ACHN (cell line): ENCODE measurements at places on chromosomes 1 and 21.
A peak's percentile ranks its signal among the peaks of the same experiment; 100 is the strongest.

- DNase-seq: no peak
Observed at GRCh38 chr1:192852001-192852947, 43.4 kb downstream of the RGS2 start.

- no peak for DNase-seq
Observed at GRCh38 chr1:172107316-172107975, 266.1 kb downstream of the DNM3 start.

- no peak for DNase-seq
Observed at GRCh38 chr1:185158800-185159199, 1.8 kb downstream of the SWT1 start.

DNA sequence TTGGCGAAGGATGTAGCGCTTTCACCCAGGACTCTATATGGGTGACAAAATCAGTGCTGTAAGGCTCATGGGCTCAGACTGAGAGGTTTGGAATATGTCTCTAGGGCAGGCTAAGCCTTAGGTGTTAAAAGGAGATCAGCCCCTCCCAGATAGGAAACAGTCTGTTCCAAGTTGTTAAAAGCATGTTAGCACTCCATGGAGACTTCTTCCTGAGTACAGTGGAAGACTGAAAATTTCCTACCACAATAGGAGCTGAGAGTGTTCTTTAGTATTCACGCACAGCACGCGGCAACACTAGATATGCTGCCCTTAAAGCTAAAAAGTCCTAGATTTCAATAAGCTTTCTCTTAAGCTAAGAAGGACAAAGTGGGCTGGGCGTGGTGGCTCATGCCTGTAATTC, 122.1 kb downstream of the TRABD2B start:
- peak; percentile 1 for DNase-seq

- no peak for DNase-seq
Observed at GRCh38 chr1:184518736-184519357, 132.0 kb downstream of the C1orf21 start.

GRCh38 chr21:45091550-45092322, 17.4 kb downstream of the ADARB1 start:
- no peak for DNase-seq

- DNase-seq: peak; percentile 83
Observed at GRCh38 chr1:202625416-202626360, 84.6 kb downstream of the SYT2 start.

DNA sequence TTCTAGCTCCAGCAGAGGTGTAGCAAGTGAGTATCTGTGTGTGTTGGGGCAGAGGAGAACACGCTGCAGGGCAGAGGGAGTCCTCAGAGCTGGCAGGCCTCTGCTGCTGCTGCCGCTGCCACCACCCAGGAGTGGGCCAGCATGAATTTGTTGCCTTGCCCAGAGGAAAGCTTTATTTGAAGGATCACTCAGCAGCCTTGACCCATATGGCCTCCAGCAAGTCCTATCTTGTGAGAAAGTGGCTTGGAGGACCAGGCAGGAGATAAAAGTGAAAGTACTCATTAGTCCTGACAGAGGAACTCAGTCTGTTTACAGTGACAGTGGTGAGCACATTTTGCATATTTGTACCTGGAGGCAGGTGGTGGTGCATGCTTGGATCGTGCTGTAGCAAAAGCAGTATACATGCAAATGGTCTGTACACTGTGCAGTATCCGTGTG, 3.1 kb downstream of the TRAF5 start:
- no peak for DNase-seq

- DNase-seq: no peak
Observed at GRCh38 chr1:198647055-198647454, 8.2 kb downstream of the PTPRC start.

DNA sequence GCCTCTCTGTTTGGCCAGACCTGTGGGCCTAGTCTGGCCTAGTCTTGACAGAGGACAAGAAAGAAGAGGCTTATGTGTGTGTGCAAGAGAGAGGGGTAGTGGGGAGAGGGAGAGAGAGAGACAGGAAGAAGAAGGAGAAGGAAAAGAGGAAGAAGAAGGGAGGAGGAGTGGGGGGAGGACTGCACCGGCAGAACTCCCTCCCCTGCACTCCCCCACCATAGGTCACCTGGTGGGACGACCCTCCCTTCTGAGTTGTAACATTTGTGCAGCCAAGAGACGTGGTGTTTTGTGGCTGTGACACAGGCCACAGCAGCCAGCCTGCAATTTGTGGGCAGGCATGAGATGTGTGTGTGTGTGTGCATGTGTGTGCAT, 4.3 kb downstream of the INAVA start:
- DNase-seq: no peak

GRCh38 chr1:52140633-52141512, 1.0 kb upstream of the ZFYVE9 start:
- DNase-seq: no peak

- DNase-seq: no peak
Observed at GRCh38 chr21:33568448-33568847, 20.0 kb downstream of the DONSON start.

- no peak for DNase-seq
Observed at GRCh38 chr1:90502696-90503095, 214.4 kb downstream of the BARHL2 start.

DNA sequence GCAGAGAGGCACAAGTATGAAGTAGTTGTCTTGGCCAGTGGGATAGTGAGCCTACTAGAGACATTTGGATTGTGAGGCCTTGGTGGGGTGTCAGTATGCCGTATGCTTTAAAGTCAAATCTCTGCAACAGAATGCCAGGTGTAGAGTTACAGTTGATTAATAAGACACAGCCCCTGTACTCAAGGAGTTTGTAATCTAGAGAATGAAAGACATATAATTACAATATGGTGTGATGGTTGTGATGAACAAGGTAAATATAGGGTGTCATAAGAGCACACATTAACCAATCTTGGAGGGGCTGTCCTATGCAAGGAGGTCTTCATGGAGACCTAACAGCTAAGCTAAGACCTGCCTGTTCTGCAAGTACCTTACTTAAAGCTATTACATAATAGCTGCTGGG, 113.1 kb downstream of the ATF6 start:
- DNase-seq: no peak

GRCh38 chr1:87428367-87428766, 99.7 kb downstream of the LMO4 start:
- no peak for DNase-seq

GRCh38 chr1:64005801-64006200, 197.6 kb upstream of the UBE2U start:
- no peak for DNase-seq

- no peak for DNase-seq
Observed at GRCh38 chr1:5998051-5998905, 6.1 kb upstream of the NPHP4 start.

GRCh38 chr1:26102119-26102518, 9.5 kb upstream of the PDIK1L start:
- no peak for DNase-seq
